ENCODE measurements at places on chromosomes 7 and 10.

- no peak for DNase-seq
These were observed 180.0 kb downstream of the PDE1C start for GRCh38 chr7:31890198-31890597.

DNA sequence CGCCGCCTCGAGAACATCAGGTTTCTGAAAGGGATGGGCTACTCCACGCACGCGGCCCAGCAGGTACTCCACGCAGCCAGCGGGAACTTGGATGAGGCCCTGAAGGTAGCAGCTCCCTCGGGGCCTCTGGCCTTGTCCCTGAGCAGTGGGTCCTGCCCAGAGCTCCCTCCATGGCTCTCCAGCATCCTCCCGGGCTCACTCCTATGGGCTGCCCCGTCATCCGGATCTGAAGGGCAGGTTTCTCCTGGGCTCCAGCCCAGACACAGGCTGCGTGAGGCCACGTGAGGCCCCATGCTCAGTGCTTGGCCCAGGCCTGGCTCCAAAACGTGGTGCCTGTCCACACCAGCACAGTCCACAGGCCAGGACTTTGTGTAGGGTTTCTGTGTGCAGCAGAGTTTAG lies 32.5 kb downstream of the NUB1 start:
- no peak for DNase-seq

GRCh38 chr10:58508316-58508715 lies 4.4 kb upstream of the BICC1 start:
- no peak for DNase-seq

DNA sequence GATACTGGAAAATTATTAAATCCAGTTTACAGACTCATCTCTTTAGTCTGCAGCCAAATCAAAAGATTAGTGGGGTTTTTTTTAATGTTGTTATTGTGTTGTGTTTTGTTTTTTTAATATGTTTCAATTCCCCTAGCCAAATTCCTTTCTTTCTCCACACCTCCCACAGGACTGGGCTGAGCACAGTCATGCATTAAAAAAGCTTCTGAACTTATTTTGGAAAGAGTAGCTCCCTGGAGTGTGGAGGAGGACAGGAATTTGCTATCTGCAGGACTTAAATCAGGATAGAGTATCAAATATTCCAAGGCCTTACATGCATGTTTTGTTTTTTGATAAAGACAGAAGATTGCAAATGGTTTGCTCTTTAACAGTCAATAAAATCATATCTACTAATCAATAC lies 90.7 kb downstream of the GNAI1 start:
- no peak for DNase-seq

DNA sequence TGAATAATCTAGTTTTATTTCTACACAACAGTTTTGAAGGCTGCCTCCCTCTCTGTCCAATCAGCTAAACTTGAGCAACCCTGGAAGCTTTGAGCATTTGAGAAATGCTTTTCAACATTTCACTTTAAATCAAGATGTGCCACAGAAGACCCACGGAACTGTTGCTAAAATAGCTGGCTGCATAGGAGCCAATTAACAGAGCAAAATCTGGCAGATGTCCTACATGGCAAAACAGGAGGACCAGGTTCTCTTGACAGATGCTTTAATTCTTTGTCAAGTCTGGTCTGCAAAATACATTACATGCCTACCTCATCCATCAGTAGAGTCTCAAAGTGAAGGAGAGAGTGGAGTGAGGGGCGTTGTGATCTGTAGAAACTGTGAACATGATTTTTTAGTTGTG lies 185.9 kb downstream of the DPY19L1 start:
- DNase-seq, result no peak

GRCh38 chr10:73905256-73906020 lies 5.5 kb upstream of the PLAU start:
- DNase-seq, result no peak

DNA sequence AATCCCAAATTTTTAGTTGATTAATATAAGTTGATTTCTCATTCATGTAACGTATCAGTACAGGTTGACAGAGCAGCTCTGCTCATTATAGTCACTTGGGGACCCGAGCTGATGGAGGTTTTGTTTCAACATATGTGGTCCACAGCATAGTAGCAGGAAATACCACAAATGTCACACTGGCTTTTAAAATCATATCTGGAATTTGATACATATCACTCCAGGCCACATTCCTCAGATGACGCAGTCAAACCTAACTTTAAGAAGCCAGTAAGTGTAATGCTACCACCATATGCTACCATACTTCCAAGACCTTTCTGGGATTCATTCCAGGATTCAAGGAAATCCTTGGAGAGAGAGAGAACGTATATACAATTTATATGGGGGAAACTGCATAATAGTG lies 156.3 kb downstream of the PHF14 start:
- DNase-seq, result no peak

DNA sequence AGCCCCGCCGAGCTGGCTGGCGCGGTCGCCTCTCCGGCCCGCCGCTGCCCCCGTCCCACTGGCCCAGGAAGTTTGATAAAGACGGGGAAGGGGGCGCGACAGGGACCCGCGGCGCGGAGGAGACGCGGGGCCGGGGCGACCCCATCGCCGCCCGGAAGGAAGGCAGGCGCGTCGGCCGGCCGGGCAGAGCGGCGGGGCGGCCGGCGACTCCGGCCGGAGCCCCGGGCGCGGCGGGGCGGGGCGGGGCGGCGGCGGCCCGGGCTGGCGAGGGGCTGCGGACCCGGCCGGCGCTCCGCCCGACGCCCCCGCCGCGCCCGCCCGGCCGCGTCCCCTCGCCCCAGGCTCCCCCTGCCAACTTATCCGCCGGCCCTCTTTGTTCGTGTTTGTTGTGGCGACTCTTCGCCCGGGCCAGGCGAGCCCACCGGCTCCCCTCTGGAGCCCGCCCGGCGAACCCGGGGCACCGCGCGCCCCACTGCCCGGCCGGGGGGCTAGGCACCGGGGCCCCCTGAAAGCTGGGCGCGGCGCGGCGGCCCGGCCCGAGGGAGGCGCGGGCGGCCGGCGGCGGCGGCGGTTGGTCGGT lies 571 bp downstream of the KDM7A start:
- DNase-seq, result no peak

GRCh38 chr7:156640949-156641485 lies 443 bp downstream of the RNF32 start:
- peak; percentile 23 for DNase-seq

GRCh38 chr10:92268748-92269147 lies 22.1 kb downstream of the CPEB3 start:
- no peak for DNase-seq

DNA sequence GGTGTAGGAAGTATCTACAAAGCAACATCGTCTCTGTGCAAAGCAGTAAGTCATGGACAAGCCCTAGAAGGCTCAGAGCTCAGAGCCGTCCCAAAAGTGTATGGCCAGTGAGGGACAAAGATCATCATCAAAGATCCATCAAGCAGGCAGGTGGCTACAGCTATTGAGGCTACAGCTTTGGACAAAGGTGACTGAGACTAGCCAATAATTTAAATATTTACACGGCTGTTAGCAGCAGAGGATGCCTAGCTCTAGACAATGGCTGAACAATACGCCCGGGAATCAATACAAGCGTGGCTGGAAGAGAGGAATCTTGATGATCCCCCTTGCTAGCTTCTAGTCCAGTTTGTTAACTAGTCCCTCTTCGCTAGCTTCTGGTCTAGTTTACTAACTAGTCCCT lies 17.9 kb downstream of the NMT2 start:
- no peak for DNase-seq

DNA sequence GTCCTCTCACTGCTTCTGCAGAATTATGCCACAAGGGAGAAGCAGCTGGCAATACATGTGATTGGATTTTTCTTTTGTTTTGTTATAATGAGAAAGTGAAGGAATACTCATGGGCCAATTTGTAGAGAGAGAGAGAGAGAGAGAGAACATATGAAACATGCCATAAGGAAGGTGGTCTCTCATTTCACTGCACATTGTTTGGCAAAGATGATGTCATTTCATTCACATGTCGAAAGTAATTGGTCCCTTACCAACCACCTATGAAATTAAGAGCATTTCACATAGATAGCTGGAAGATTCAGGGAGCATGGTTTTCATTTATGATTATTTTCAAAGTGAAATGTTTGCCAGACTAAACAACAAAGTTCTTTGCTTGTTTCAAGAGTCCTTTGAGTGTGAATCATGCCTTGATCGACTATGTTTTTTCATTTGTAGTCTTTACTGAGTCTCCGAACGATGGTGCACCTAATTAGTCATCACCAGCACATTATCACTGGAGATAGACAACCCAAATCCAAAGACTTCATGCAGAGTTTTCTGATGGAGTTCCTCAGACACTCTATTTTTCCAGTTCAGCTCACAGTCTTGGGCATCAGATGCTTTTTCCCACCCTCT lies 130.1 kb upstream of the ZEB1 start:
- no peak for DNase-seq

DNA sequence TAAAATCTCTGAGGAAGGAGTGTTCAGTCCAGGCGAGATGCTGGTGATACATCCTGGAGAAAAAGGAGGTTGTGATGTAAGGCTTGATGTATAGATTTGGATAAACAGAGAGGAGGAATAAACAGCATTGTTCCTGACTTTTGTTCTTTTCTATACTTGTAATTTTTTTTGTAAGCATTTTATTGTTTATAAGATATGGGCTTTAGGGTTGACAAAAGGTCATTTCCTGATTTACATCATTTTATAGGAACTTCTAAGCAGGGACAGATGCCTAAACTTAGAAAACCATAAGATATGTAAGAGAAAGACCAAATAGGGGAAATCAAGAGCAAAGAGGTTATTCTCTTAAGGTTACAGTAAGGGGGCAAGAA lies 16.7 kb upstream of the SLC26A4 start:
- no peak for DNase-seq

- DNase-seq, result no peak
These were observed 95.6 kb downstream of the USP6NL start for GRCh38 chr10:11515596-11516430.

DNA sequence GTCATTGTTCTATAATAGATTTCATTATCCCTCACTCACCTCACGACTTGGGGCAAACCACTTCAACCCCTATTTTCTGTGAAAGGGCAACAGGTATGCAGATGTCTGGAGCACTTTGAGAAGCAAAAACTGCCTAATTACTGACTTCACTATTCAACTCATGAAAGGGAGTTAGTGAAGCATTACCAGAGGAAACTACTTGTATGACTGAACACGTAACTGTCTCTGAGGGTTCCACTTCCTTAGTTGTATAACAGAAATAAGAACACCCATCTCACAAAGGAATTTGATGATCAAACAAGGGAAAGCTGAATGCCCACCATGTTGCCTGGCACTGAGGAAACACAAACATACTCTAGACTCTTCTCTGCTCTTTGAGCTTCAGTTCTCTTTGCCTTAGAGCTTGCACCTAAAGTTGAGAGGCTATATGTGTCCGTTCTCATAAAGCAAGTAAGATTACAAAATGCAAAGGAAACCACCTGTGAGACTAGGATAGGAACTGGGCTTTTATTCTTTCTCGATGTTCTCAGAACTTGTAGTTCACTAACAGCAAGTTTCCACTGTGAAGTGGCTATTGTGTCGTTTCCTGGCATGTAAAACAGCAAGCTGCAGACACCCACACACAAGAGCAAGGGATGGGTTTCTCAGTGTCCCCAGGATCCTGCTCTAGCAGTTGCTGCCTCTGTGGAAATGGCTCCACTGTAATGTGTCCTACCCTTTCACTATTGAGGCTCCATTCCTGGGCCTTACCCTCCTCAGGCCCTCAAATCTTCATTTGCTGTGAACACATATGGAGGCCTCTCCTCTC lies 2.6 kb downstream of the TMEM243 start:
- DNase-seq, result peak; percentile 39

DNA sequence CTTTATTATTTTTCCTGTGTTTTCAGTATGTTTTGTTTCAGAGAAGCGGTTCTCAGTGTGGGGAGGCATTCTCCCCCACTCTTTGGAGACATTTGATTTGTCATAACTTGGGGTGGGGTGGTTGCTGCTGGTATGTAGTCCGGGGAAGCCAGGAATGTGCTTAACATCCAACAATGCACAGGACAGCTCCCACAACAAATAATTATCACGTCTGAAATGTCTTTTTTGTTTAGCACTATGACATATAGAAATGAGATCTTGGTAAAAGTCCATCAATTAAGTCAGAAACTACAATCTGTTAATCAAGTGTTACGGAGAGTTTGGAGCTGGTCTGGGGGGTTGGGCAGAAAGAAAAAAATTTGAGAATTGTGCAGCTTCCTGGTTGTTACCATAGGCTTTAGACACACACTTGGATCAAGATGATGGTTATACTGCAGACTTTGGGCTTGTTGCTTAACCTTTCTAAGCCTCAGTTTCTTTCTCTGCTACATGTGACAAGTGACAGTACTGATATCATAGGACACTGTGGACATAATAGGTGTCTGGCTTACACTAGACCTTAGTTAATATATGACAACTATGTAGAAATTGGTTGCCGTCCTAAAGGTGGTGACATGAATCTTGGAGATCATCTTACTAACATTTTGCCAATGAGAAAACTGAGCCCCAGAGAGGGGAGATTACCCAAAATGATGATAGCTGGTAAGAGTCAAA lies 113.7 kb downstream of the LRMDA start:
- DNase-seq, result no peak

DNA sequence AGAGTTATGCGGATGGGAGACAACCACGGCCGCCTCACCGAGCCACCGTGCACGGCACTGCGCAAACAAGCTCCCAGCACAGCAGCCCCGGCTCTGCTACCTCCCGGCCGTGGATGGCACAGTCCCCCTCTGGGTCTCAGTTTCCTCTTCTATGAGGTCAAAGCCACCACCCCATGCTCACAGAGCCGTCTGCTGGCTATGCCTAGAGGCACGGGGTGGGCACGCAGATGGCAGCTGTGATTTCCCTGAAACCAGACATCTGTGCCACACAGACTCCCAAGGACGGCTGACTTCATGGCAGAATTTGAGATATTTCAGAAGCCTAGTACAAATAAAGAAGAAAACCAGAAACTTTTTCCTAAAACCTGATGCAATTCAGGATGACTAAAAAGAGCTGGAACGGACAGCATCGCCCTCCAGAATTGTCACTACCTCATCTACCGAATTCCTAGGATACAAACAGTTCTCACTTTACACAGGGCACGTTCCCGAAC lies 73.2 kb downstream of the AMZ1 start:
- DNase-seq, result no peak

GRCh38 chr10:110870823-110871297 lies 868 bp upstream of the PDCD4 start:
- no peak for DNase-seq

GRCh38 chr10:77622889-77623291 lies 14.7 kb downstream of the KCNMA1 start:
- no peak for DNase-seq

- no peak for DNase-seq
These were observed 521.7 kb upstream of the AUTS2 start for GRCh38 chr7:69076566-69076965.

- DNase-seq, result no peak
These were observed 13.1 kb downstream of the RBP3 start for GRCh38 chr10:47361293-47361692.
